ENCODE measurements at places on chromosomes 3 and 15.
A peak's percentile ranks its signal among the peaks of the same experiment; 100 is the strongest.

DNA sequence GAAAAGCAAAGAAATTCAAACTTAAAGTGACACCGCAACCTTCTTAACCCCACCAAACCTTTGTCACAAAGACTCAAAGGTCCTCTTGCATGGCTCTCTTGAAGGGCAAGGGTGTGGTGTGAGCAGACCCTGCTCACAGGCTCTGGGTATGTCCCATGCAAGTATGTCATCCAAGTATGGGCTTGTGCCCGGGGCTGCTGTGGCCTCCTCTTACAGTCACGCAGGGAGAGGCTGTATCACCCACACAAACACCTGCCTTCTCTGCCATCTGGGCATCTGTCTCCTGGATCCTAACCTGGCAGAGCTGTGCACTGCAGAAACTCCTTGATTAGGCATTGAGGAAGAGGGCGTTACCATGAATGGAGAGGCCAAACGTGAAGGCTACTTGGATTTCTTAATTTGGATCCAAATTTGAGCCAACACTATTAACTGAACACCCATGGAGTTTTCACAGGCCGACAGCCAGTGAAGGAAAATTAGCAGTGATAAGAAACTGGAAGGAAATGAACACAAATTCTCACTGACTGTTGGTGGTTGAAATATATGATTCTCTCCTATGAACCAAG lies 146.6 kb downstream of the DUT start:
- DNase-seq = no peak

- DNase-seq = no peak
These were observed 424.8 kb downstream of the LPP start for GRCh38 chr3:188578576-188579363.

- peak; percentile 8 for DNase-seq
These were observed 31.4 kb upstream of the PRTG start for GRCh38 chr15:55774113-55774970.

GRCh38 chr3:190581041-190581541 lies 67.2 kb downstream of the IL1RAP start:
- no peak for DNase-seq

DNA sequence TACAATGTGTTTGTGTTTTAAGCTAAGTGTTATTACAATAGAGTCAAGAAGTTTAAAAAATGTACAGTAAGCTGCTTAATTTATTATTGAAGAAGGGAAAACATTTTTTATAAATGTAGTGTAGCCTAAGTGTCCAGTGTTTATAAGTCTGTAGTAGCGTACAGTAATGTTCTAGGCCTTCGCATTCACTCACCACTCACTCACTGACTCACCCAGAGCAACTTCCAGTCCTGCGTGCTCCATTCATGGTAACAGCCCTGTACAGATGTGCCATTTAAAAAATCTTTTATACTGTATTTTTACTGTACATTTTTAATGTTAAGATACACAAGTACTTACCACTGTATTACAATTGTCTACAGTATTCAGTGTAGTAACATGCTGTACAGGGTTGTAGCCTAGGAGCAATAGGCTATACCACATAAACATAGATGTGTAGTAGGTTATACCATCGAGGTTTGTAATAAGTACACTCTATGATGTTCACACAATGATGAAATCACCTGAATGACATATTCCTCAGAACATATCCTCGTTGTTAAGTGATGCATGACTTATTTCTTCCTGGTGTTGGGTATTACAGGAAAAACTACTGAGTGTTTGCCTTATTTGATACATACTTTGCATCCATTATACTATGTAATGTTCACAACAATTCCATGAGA lies 156.6 kb upstream of the NUDT16 start:
- DNase-seq = no peak

DNA sequence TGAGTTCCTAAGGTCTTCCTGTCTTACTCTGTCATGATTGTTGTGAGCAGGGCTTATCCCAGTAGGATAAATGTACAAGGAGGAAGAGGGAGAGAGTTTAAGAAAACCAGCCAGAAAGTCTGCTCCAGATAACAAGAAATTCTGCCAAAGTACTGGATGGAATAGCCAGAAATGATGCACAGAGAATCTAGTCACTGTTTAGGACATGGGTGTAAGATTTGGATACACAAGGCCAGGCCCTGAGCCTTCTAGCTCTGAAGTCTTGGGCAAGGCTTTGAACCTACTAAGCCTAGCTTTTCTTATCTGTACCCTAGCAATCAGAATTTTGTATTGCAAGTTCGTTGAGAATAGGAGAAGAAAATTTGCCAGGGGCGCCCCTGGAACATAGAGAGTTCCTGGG lies 180.4 kb upstream of the ROPN1 start:
- DNase-seq = no peak
